ENCODE measurements at places on chromosomes 5 and 9.

GRCh38 chr5:68849103-68849502 lies 244.7 kb upstream of the SLC30A5 start:
- DNase-seq, result no peak

- DNase-seq, result no peak
These were observed 81.5 kb downstream of the SH3TC2 start for GRCh38 chr5:148981353-148981752.

GRCh38 chr5:16754601-16755000 lies 137.8 kb upstream of the RETREG1 start:
- DNase-seq, result no peak

DNA sequence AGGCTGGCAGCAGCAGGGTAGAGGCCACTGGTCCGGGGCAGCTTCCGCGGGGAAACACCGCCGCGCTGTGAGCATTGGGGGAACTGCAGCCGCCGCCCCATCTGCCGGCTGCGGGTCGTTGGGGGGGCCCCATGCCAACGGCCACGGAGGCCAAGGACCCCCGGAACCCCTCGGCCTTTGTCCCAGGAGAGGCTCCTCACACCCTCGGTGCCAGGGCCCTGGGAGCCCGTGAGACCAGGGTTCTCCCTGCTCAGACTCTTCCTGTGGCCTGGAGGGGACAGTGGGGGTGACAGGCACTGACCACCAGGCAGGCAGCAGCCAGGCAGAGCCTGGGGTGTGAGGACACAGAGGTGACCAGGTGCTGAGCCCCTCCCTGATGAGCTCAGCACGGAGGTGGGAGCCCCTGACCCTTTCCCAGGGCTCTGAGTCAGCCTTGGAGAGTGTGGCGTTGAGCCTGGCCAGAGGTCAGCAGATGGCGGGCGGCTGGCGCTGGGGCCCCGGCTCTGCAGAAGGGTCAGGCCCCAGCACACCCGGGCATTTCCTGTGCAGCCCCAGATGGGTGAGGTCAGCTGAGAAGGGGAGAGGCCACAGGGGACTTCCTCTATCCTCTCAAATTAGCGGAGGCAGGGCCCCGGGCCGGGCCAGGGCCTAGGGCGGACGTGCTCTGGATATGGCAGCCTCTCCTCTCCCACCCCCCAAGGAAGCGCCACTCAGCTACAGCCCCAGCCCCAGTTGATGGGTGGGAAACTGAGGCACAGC lies 17.9 kb upstream of the EGFL7 start:
- no peak for DNase-seq

- no peak for DNase-seq
These were observed 77.7 kb downstream of the STK10 start for GRCh38 chr5:172110260-172110815.

DNA sequence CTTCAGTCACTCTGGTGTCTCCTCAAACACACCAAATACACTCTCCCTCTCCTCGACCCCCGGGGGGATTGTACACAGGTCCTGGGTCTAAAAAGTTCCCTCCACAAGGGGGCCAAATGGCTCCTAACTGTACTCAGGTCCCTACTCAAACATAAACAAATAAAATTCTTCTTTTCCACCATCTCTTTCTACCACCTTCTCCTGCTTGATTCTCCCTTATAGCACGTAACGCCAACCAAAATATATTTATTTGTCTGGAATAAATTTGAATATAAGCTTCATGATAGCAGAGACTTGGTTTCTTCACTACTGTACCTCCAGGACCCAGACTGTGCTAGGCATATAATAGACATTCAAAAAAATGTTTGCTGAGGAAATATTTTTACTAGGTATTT lies 21.4 kb downstream of the ZNF608 start:
- DNase-seq, result no peak

DNA sequence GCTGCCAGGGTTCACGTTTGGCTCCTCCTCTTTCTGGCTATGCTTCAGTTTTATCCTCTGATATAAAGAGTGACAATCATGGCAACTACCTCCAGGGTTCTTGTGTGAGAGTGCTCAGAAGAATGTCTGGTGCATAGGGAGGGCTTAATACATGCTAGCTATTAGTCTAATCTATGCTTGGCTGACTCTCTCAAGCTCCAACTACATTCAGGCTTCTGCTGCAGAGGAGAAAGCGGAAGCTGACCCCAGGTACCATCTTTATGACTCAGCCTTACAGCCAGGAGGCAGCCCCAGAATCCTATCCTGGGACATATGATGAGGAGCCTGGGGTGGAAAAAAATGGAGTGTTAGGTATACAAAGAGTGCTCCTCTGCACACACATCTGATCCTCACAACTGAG lies 32.1 kb upstream of the RASGRF2 start:
- DNase-seq, result no peak

DNA sequence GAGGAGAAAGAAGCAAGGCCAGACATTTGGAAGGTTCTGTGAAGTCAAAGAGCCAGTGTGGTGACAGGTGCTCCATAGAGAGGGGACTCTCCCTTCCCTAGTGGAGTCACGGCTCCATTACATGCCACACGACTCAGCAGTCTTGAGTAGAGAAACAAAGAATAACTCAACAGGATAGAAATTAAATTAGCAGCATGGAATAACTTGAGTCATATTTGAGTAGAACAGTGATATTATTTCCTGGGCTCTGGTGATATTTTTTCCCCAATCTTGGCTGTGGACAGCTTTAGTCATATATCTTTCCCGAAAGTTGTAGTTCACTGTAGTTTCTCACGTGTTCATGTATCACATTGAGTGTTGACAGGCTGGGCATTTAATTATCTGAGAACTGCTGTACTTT lies 149.7 kb upstream of the EFNA5 start:
- no peak for DNase-seq

GRCh38 chr5:161373345-161373707 lies 173.2 kb downstream of the GABRB2 start:
- DNase-seq, result no peak

GRCh38 chr5:150671509-150672236 lies 10.6 kb downstream of the MYOZ3 start:
- no peak for DNase-seq

DNA sequence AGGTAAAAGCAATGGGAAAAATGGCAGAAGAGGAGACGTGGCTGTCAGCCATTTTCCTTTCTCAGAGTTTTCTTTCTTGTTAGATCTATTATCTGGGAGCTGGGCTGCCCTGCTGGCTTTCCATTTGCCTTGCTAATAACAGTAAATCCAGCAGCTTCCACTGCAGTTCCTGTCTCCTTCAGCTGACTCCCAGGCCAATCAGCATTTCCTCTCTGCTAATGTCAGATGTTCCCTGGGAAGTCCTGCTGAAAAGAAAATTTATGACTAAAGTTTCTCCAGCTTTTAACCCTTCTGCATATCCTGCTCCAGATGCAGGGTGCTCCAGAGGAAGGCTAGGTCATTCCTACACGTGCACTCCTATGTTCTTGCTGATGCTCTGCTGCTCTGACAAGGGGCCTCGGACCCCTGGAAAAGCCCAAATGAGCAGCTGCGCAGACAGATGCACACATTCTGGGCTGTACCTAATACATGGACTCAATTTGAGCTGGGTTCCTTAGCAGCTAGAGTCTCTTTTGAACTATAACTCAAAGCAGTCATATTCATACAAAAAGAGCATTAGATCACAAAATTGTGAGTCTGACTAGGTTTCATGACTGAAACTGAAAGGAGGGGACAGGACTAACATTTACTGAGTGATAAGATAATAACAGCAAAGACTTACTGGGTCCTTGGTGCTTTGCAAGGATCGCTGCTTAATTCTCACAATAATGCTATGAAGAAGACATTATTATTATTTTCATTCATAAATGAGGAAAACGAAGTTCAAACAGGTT lies 182.2 kb downstream of the MAPKAP1 start:
- DNase-seq, result no peak

GRCh38 chr5:93609762-93610161 lies 26.7 kb downstream of the NR2F1 start:
- no peak for DNase-seq

GRCh38 chr5:10689391-10690081 lies 71.5 kb downstream of the DAP start:
- no peak for DNase-seq

DNA sequence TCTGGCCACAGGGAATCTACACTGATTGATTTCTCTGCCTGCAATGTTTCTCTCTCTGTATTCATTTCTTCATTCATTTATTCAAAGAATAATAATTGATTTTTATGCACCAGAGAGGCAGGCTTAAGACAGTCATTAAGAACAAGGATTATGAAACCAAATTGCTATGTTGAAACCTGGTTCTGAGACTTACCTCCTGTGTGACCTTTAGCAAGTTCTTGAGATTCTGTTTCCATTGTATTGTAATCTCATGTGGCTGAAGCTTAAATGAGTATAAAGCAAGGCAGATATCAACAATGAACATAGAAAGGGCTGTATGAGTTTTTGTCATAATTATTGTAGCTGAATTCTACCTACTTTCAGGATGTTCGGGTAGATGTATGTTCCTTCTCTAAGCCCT lies 129.6 kb upstream of the GRIA1 start:
- DNase-seq, result no peak

DNA sequence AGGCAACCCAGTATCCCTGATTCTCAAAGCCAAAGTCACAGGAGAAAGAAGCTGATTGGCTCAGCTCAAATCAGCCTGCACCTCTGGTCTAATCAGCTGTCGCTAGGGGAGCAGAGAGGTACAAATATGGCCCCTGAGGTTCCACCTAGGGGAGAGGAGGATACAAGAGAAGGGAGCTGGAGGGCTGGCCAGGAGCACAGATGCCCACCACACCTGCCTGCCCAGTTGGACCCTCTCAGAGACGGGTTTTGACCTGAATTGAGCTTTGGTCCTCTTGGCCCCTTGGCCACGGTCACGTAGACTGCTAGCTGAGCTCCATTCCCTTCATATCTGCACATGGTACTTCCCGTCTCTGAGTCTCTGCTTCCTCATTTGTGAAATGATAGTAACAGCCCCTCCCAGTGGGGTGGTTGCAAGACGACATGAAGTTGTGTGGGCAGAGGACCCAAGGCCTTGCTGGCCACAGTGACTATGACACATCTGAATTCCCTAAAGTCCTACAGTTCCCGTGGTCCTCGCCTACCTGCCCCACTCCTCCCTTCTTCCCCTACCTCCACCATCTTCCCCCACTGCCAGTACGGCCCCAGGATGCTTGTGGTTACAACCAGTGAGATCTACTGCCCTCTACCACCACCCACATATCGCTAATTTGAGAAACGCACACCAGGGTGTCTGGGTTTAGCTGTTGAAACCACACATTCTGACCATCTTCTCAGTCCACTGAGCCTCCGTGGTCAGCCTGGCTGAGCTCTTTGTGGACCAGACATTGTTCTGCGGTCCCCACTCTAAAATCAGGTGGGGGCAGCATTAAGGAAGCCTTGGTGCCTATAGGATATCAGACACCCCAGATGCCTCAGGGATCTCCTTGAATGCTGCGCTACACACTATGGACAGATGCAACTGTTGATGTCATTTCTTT lies 60.3 kb upstream of the NEK6 start:
- DNase-seq, result no peak

DNA sequence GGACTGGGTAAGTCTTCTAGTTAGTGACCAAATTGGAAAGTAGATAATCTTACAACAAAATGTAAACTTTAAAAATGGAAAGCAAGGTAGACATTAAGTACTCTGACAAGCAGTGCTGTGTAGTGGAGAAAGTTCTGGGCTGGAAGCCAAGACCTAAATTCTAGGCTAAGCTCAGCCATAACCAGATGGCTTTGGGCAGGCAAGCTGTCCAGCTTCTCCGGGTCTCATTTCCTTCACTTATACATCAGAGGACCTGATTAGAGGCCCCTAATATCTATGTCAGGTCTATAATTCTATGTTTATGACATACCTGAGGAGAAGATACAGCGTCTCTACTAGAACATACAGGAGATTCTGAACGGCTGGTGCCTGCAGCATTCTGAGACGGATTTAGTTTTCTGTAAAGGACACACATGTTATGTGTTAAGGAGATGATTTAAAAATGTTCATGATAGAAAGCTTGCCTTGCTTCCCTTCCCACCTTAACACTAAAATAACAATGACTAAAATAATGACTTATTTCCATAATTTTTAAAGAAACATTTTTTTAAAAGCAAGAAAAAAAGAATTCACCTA lies 61.2 kb downstream of the ELL2 start:
- peak; percentile 66 for DNase-seq

GRCh38 chr9:76789840-76790239 lies 25.6 kb downstream of the PCA3 start:
- DNase-seq, result no peak

DNA sequence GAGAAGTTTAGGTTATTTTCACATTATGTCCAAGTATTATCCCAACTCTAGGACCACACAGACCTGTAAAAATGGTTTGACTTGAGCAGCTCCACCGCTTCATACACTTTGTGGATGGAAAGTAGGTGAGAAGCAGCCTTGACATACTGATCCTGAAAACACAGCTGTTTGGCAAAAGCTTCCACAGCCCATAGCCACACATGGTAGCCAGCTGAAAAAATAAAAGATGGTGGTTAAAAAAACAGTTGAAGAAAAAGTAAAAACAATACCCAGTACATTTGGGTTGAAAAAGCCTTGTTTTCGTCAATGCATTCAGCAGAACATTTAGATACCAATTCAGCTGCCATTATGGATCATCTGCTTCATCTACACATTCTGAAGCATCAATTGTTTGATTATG lies 36.7 kb downstream of the GEMIN5 start:
- DNase-seq, result no peak

DNA sequence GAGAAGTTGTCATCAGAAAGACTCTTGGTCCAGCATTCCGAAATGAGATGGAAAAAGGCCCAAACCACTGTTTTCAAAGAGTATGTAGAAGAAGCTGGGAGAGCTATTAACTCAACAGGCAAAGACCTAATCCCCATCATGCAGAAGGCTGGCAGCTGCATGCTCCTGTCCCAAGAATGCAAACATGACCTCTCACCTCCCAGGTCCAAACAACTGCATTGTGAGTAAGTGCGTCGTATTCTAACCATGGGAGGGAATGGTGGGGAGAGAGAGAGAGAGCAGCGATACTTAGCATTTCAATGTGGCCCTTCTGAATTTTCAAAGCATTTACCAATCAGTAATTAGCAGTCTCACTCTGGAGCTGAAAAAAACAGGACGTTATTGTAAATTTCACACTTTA lies 27.6 kb downstream of the TRPC7 start:
- DNase-seq, result no peak
